Activated naive CD8-positive, alpha-beta T cell treated with anti-CD3 and anti-CD28 coated beads for 36 hours (primary cell): ENCODE measurements at places on chromosomes 1 and 21. TPM values are rescaled to one million over a fixed set of nuclear protein-coding genes. Genes with fewer than 3 reads are reported as not detected.

The CYP2J2 gene
- total RNA-seq: 3.2 TPM

DNA sequence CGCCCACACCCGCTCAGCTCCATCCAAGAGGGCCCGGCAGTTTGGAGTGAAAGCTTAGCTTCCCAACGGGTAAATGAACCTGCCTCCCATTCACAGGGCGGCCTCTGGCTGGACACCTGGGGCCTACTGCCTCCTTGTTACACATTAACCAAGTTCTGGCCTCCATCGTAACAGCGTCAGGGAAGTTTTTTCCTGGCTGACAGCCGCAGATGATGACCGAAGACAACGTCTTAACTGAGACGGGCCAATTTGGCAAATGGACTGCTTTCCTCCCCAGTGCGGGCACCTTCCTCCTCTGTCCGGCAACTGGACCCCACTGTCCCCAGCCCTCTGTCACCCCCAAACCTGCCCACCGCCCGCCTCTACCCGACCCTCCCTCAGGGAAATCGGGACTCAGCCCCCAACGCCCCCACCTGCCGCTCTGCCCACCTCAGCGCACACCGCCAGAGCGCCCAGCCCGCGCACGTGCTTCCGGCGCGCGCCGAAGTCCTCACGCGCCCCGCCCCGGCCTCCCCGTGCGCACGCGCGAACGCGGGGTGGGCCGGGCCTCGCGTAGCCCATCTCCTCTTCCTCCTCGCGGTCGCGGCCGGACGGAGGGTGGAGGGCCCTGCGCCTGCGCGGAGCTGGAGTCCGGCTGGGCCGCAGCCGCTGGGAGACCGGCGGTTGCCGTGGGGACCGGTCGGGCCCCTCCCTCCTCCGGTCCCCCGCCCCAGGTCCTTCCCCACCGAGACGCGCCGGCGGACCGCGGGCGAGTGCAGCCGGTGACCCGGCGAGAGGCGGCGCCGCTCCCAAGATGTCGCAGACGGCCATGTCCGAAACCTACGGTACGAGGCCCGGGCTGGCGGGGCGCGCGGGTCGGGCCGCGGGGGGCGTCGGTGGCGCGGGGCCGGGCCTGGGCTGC, at the start of gene RAB4A:
Gene RAB4A (plus strand): TSS at position 565 of the 901 bp plus-strand sequence. CDS start 229 bp downstream, at position 794.
- peak; percentile 87 for DNase-seq
- H3K4me3 ChIP-seq: peak within 1 kb of the TSS; percentile 92
- H3K4me1 ChIP-seq: peaks cover 23% of the 10 kb centered on the region
- no peaks in the 10 kb centered on the region for H3K27me3 ChIP-seq
- H3K36me3 ChIP-seq: peaks cover 5% of the 10 kb centered on the region
- H3K27ac ChIP-seq: peak within 1 kb of the TSS; percentile 79

The YBEY gene
- total RNA-seq: 14.3 TPM

DNA sequence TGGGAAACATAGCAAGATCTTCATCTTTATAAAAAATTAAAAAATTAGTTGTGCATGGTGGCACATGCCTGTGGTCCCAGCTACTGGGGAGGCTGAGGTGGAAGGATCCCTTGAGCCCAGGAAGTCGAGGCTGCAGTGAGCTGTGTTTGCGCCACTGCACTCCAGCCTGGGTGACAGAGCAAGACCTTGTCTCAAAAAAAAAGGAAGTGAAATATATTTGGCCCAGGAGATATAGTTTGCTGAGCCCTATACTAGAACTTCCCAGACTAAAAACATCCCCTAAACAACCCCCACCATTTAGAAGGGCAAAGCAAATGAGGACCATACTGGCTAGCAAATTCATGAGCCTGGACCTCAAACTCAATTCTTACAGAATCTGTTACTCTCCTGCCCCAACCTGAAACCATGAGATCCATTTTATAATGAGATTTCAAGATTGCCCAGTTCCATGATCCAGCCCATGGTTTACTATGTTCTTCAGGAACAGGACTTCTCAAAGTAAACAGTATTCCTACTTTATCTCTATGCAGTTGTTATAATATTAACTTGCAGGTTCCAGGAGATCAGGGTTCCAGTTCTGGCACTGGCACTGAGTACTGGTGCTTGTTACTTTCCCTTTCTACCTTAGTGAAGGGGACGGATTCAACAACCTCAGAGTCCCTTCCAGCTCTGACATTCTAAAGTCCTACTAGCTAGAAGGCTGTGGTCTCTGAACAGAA, 48.9 kb upstream of the TADA1 start:
- DNase-seq: no peak
- H3K4me1 ChIP-seq: no peaks in the 10 kb centered on the region
- H3K27me3 ChIP-seq: peaks cover 27% of the 10 kb centered on the region
- H3K27ac ChIP-seq: no peak overlapping the region

DNA sequence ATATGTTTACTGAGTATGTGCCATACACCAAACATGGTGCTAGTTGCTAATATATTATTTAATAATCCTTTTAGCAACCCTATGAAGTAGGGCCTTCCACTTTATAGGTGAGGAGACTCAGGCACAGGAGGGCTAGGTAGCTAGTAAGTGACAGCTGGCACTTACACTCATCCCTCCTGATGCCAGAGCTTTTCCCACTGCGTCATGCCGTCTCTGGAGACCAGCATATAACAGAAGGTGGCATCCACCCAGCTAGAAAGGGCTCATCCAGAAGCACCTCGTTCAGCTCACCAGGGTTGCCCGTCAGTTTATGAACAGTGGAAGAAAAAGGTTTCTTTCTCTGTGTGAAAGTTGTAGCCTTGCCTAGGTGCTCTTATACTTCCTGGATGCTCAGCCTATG, 108.9 kb downstream of the NOS1AP start:
- H3K4me1 ChIP-seq: no peaks in the 10 kb centered on the region
- peaks cover 10% of the 10 kb centered on the region for H3K27me3 ChIP-seq
- H3K36me3 ChIP-seq: no peaks in the 10 kb centered on the region
- no peak for DNase-seq

- no peak overlapping the region for H3K4me3 ChIP-seq
- no peaks in the 10 kb centered on the region for H3K27me3 ChIP-seq
- H3K27ac ChIP-seq: no peak overlapping the region
- peaks cover 1% of the 10 kb centered on the region for H3K36me3 ChIP-seq
These were observed 34.7 kb downstream of the SLC19A1 start for GRCh38 chr21:45507523-45507875.
